ENCODE measurements at places on chromosomes 16 and 17.

DNA sequence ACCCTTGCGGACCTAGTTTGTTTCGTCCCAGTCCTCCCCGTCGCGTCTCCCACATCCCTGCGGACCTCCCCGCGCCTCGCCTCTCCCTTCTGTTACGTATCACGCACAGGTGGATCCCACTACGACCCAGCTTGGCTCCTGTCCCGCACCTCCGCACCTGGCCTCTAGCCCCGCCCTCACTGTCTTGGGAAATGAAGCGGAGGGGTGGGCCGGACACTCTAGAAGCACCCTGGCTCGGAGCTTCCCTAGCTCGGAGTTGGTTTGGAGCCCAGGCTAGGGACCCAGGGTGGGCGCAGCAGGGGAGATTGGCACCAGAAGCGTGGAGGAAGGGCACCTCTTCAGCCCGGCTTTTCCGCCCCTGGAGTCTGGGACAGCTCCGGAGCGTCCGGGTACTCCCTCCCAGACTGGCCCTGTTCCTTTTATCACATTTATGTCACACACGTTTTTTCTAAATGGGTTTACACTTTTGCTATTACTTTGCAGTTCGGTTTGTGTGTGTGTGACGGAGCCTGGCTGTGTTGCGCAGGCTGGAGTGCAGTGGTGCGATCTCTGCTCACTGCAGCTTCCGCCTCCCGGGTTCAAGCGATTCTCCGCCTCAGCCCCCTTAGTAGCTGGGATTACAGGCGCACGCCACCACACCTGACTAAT, 1.4 kb upstream of the CEMP1 start:
- peak; percentile 80 for DNase-seq

DNA sequence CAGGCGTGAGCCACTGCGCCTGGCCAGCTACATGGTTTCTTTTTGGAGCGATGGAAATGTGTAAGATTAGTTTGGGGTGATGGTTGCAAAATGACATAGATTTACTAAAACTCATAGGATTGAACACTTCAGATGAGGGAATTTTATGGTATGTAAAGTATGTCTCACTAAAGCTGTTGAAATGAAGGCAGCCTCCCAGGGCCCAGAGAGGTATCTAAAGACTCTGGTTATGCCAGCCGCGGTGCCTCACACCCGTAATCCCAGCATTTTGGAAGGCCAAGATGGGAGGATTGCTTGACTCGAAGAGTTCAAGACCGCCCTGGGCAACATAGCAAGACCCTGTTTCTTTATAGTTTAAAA, 254.9 kb downstream of the PARN start:
- DNase-seq = no peak

DNA sequence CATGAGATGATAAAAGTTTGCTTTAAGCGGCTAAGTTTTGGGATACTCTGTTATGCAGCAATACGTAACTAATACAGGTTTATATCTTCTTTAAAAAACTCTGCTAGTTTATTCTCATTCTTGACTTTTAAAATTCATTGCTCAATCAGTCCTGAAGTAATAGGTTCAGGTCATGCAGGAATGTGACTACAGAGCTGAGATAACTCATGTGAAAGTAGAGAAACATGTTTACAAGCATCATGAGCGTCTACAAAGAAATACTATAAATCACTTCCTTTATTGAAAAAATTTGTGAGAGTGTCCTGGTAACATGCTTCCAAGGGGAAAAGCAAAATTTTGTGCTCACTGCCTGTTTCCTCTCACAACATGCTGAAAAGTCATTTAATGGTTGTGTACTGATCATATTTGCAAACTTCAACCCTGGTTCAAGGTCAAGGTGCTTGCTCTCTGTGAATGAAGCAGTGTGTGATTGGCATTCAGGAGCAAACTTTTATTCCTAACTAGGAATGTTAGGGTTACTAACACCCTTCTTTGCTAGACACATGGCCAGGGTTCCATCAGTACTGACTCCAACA, 12.5 kb upstream of the TMIGD1 start:
- DNase-seq = no peak

- DNase-seq = no peak
Measured at GRCh38 chr17:40349477-40349894, 15.1 kb downstream of the GJD3 start.

DNA sequence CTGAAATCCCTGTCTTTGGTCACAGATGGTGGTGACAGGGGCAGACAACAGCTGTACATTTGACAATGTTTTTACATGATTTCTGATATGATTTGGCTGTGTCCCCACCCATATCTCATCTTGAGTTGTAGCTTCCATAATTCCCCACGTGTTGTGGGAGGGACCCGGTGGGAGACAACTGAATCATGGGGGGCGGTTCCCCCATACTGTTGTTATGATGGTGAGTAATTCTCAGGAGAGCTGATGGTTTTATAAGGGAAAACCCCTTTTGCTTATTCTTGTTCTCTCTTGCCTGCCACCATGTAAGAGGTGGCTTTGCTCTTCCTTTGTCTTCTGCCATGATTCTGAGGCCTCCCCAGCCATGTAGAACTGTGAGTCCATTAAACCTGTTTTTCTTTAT, 353.9 kb downstream of the CPPED1 start:
- no peak for DNase-seq
